Left kidney (tissue), 8 donors: ENCODE measurements at places on chromosomes 16 and 17.

- DNase-seq, result no peak
Measured at GRCh38 chr16:86511317-86512161, 1.2 kb downstream of the FOXF1 start.

GRCh38 chr16:15835136-15835878, 21.5 kb downstream of the MYH11 start:
- DNase-seq, result no peak

DNA sequence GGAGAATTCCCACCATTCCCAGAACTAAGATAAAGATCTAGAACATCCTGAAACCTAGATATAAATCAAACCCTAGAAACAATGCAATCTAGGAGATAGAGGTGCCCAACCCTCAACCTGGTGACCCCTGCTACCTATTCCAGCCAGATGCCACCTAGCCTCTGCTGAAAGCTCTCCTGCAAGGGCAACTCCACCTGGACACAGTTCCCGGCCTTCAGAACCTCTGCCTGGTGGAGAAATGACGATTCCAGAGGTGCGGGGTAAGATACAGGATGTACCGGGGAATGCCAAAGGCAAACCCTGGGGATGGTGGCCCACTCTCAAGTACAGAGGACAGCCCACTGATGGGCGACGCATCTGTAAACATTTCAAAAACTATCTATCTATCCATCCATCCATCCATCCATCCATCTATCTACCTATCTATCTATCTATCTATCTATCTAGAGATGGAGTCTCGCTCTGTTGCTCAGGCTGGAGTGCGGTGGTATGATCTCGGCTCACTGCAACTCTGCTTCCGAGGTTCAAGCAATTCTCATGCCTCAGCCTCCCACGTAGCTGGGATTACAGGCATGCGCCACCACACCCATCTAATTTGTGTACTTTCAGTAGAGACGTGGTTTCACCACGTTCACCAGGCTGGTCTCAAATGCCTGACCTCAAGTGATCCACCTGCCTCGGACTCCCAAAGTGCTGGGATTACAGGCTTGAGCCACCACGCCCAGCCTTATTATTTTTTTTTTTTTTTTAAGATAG, 19.0 kb downstream of the MEAK7 start:
- no peak for DNase-seq

- DNase-seq, result no peak
Measured at GRCh38 chr16:24999088-24999670, 16.0 kb downstream of the ARHGAP17 start.

DNA sequence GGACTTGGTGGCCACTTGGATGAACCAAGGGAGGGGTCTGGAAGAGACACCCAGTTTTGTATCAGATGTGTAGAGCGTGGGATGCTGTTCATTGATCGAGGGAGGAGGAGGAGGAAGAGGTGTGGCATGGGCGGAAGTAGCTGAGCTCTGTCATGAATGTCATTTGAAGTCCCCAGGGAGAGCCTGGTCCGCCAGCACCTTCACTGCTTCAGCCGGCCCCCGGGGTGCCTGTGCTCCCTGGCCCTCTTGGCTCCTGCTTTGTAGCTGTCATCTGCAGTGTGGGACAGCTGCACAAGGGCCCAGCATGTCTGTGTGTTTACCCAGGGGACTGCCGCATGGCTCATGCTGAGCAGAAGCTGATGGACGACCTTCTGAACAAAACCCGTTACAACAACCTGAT, 75.4 kb upstream of the RBL2 start:
- no peak for DNase-seq

DNA sequence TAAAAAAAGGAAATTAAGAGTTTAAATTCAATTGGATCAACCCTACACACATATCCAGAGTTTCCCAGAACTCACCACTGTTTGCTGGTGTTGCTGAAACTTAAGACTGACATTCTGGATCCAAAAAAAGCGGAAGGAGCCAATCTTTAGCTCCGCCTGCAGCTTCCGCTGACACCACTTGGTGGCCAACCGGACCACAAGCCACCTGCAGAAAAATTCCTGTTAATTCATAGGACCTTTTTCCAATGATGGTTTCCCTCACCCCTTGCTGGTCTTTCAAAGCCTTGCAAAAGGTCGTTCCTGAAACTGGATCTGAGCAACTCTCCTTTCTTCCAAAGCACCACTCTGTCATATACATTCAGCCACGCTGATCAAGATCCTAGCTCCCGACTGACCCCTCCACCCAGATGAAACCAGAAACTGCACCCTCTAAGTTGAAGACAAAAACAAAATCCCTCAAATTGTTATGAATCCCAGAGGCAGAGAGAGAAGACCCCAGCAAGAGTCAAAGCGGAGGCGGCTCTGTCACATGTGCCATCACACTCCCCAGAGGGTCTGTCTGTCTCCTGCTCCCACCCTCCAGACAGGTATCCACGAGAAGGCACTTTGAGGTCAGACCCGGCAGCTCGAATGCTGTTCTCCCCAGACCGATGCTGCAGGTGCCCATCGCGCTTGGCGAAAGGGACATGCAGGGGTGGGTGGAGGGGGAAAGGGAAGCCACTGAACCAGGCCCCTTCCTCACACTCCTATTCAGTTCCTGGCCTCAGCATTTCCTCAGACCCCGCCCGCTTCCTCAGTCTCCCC, 773 bp downstream of the BLTP2 start:
- no peak for DNase-seq

DNA sequence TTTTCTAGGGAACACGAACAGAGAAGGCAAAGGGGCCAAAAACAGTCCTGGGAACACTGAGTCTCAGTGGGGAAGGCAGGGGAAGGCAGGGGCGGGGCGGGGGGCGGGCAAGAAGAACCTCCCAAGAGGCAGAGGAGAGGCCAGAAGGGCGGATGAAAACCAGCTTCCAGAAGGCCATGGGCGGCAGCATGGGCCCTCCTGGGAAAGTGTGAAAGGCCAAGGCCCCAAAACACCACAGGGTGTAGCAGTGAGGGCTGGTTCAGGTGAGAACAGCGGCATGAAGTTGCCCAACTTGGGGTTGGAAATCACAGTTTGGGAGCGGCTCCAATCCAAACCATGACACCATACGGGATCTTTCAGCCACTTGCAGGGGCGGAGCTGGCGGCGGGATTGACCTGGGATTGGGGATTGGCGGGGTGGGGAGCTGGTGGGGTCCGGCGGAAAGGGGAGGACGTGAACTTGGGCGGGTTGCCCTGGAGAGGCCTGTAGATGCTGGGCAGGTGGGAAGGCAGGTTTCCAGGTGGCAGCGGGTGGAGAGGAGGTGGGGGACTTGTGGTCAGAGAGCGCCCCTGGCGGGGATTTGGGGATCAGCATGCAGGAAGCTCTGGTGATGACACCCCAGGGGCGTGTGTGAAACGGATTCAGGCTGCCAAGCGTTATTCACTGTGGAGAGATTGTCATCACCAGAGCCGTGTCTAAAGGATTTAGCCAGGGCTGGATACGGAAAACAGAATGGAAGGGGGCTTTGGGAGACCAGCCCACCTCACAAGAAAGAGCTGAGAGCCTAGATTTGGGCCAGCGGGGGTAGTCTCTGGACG, 80.9 kb downstream of the ARHGAP23 start:
- DNase-seq, result peak; percentile 85

GRCh38 chr16:56743840-56744239, 13.9 kb downstream of the NUP93 start:
- DNase-seq, result no peak

DNA sequence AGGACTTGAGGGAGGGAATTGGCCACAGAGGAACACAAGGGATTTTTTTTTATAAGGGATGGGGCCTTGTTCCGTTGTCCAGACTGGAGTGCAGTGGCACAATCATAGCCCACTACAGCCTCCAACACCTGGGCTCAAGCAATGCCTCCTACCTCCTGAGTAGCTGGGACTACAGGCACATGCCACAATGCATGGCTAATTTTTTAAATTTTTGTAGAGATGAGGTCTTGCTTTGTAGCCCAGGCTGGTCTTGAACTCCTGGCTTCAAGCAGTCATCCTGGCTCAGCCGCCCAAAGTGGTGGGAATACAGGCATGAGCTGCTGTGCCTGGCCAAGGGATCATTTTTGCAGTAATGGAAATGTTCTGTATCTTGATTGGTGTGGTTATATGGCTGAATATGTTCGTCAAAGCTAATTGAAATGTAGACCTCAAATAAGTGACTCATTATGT, 56.9 kb downstream of the VMP1 start:
- no peak for DNase-seq

- DNase-seq, result no peak
Measured at GRCh38 chr16:3157229-3158025, 22.6 kb downstream of the ZNF213 start.

- no peak for DNase-seq
Measured at GRCh38 chr17:79742951-79743476, 12.3 kb downstream of the ENPP7 start.

GRCh38 chr17:75487351-75488070, 27.8 kb downstream of the CASKIN2 start:
- DNase-seq, result no peak

- no peak for DNase-seq
Measured at GRCh38 chr17:80704894-80705293, 160.3 kb downstream of the RPTOR start.

GRCh38 chr16:86189934-86190333, 291.0 kb downstream of the IRF8 start:
- DNase-seq, result no peak

DNA sequence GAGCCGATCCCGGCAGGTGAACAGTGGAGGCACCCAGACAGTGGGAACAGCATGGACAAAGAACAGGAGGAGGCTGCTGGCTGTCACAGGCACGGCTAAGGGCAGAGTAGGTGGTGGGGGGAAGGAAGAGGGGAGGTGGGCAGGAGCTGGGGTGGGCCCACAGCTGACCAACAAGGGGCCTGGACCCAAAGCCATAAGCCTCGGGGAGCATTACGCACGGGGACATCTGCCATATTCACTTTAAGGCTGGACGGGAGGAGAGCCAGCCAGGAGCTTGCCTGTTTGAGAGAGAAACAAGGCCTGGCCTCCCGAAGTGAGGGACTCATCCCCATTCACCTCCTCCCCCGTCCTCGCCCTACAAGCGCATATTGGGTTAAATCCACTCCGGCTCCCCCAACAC, 19.6 kb upstream of the HAP1 start:
- no peak for DNase-seq

GRCh38 chr17:75475851-75476250, 19.4 kb downstream of the TMEM94 start:
- no peak for DNase-seq

- DNase-seq, result no peak
Measured at GRCh38 chr16:74455619-74456289, 34.5 kb upstream of the CLEC18B start.

GRCh38 chr16:49620158-49620868, 235.6 kb downstream of the ZNF423 start:
- no peak for DNase-seq

DNA sequence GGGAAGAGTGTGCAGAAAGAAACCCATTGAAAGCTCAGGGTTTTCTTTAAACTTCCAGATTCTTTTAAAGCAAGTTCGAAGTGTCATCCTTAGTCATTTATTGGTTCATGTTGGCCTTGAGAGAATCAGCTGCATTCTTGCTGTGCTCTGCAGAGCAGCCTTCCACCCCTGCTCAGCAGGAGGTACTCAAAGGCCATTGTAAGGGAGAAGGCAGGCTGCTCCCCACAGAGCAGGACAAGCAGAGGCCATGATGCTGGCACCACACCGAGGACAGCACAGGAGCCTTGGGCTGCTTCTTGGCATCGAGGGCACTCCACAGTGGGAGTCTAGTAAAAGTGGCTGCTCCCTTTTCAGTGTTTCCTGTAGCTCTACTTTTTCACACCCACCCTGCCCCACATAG, 29.6 kb downstream of the NMT1 start:
- no peak for DNase-seq

DNA sequence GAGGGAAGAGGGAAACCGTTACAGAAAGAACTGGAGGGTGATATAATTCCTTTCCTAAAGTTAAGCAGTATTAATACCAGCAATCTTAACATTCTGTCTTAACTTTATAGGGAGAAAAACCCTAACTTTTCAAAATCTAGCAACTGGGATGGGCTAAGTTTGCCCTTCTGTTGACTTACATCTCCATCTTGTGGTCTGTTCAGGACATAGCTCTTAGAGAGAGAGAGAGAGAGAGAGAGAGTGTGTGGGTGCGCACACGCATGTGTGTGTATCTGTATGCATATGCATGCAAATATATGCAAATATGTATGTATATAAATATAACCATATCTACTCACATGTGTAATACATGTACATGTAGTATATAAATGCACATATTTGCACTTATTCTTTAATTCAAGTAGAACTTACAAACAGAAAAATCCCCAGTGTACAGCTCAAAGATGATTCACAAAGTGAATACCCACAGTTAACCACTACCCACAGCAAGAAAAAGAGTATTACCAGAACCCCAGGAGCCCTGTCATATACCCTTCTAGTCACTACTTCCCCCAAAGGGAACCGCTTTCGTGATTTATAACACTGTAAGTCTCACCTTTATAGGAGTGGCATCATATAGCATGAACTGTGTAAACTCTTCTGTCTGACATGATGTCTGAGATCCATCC, 46.5 kb downstream of the STX8 start:
- DNase-seq, result peak; percentile 10

- DNase-seq, result no peak
Measured at GRCh38 chr17:7982666-7983065, 19.7 kb upstream of the GUCY2D start.

- DNase-seq, result no peak
Measured at GRCh38 chr16:17926866-17927399, 409.6 kb downstream of the NPIPA8 start.

- DNase-seq, result no peak
Measured at GRCh38 chr17:31472137-31472536, 80.7 kb downstream of the RAB11FIP4 start.

- no peak for DNase-seq
Measured at GRCh38 chr17:29154516-29155226, 25.5 kb downstream of the MYO18A start.

DNA sequence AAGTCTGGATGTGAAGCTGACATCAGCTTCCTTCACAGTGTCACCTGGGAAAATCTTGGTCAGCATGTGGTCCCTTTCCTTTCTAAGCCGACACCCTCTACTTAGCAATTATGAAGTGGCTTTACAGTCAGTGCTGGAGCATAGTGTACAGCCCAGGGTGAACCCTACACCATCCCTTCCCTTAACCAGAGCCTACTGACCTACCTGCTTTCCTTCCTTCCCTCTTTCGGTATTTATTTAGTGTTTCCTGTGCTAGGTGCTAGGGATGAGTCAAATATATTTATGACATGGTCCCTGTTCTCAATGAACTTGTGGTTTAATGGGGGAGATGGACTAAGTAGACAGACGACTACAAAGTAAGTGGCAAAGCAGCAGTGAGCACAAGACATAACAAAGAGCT, 77.5 kb downstream of the CDK5R1 start:
- DNase-seq, result no peak

- no peak for DNase-seq
Measured at GRCh38 chr17:55340686-55341085, 75.9 kb downstream of the HLF start.

- no peak for DNase-seq
Measured at GRCh38 chr17:27233059-27233458, 60.9 kb upstream of the WSB1 start.

DNA sequence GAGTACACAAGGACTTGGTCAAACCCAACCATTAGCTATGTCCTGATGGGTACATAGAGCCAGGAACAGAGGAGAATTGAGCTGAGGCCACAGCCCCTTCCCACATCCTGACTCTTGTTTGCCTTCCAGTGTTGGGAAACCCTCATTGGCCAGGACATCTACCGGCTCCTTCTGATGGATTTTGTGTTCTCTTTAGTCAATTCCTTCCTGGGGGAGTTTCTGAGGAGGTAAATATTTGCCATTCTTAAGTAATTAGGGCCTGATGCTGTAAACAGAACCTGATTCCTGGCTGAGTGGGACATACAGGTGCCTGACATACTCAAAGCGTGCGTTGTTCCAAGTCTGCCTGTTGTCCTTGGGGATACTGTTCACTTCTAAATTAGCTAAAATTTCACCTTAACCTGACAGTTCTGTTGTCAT, 42.6 kb downstream of the GDE1 start:
- DNase-seq, result no peak
